Fibroblast of pulmonary artery (primary cell): ENCODE measurements at places on chromosomes 12 and 14.
A peak's percentile ranks its signal among the peaks of the same experiment; 100 is the strongest.

- DNase-seq = no peak
Measured at GRCh38 chr12:55849616-55850343, 7.0 kb upstream of the MMP19 start.

- no peak for DNase-seq
Measured at GRCh38 chr12:86196465-86196864, 59.7 kb downstream of the MGAT4C start.

- DNase-seq = no peak
Measured at GRCh38 chr12:94749890-94750289, 99.5 kb upstream of the TMCC3 start.

GRCh38 chr14:77574446-77575115 lies 41.9 kb downstream of the SPTLC2 start:
- no peak for DNase-seq

DNA sequence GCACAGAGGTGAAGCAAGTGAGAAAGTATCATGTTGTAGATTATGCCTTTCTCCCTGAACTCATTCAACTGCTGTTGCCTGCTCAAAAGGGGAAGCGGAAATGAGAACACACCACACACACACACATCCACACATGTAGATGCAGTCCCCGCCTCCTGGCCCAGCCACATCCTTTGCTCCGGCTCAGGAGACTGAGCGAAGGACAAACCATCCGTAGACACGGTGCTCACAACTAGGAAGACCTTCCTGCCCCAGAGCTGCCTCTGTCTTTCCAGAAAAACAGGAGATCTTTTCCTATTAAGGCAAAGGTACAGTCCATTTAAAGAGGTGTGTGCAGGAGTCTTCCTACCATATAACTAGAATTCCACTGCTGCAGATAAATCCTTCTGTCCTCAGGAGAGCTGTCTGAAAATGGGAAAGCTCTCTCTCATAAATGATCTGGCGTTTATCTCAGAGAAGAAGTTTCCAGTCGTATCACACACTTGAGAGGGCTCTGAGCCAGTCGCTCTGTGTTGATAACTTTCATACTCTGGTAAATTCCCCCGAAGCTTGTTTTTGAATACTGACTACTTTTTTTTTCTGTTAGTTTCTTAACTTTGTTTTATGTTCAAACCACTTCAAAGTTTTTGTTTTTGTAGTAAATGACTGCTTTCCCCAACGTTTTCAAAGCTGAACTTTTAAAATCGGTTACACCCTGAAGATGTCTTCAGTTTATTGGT lies at the start of gene TESPA1:
TSS of gene TESPA1 (minus strand) at position 105 of the 719 bp plus-strand sequence. CDS start 10,200 bp downstream, outside the sequence.
- DNase-seq = no peak

GRCh38 chr14:77059276-77059915 lies 30.9 kb upstream of the IRF2BPL start:
- DNase-seq = peak; percentile 89

DNA sequence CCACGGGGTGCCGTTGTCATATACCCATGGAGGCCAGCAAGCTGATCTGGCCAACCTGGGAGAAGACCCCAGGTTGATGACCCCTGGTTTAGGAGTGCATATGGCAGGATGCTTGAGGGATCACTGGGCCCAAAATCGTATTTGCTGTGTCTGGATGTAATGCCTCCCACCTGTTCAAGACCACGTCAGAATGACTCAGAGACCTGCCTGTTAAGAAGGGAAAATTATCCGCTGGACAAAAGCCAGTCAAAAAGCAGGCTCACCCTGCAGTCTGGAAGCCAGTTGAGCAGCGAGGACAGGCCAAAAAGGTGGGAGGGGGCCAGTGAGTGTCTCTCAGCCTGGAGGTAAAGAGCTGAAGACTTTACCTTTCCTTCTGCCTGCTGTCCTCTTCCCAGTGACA lies 449.2 kb downstream of the DPF3 start:
- DNase-seq = no peak

DNA sequence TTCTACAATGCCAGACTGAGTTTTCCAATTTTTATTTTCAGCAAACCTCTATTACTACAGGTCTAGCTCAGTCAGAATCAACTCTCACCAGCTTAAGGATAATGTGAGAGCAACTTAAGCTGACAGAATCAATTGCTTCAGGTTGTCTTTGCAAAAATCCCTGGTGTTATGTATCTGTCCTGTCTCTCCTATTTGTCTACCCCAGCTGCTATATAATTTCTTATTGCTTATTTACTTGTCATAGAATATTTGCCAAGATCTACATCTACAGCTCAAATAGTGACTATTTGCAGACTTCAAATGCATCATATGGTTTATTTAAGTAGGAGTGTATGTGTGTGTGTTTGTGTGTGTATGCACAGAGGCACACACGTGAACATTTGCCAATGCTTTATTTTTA lies 54.1 kb downstream of the FOXG1 start:
- DNase-seq = no peak

- no peak for DNase-seq
Measured at GRCh38 chr12:100672075-100672592, 98.7 kb downstream of the GAS2L3 start.

GRCh38 chr12:18899678-18900317 lies 161.9 kb downstream of the CAPZA3 start:
- DNase-seq = peak; percentile 48

DNA sequence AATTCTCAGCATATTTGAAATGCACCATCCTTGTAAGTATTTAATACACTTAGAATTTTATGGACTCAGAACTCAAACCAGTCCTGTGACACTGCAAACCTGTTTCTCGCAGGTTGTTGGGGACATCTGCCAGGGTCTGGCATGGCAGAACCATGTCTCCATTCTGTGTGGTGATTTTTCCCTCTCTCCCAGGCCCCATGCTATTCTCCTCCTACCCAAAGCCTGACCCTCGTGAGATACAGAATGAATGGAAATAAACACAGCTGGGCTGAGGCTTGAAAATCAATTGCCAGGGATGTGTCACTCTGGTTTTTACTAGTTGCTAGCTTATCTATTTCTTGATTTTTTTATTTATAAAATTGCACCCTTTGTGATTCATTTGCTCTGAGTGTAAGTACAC lies 19.8 kb downstream of the TPH2 start:
- DNase-seq = no peak

DNA sequence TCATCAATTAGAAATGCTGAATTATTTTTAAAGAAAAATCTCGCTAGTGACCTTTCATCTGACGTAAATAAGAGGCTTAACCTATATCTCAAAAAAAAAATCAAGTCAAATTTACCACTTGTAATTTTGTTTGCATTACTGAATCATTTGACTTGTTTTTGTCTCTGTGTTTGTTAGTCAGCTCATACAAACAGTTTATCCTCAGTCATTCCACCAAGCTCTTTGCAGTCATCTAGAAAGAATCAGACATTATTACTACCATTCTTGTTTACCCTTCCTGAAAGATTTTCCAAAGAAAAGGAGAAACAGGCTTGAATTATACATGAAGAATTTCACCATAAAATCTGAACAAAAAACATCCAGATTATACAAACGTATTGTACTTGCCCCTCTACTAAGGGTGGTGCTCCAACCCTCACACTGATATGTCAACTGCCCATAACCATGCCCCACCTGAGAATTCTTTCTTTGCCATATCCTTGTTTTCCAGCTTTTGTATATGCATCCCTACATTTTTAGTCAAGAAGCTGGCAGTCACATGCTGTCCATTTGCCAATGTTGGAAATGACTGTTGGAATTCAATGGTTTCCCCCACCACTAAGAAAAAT lies 257.2 kb downstream of the PAWR start:
- no peak for DNase-seq

- DNase-seq = no peak
Measured at GRCh38 chr14:99384450-99385417, 95.9 kb downstream of the SETD3 start.

DNA sequence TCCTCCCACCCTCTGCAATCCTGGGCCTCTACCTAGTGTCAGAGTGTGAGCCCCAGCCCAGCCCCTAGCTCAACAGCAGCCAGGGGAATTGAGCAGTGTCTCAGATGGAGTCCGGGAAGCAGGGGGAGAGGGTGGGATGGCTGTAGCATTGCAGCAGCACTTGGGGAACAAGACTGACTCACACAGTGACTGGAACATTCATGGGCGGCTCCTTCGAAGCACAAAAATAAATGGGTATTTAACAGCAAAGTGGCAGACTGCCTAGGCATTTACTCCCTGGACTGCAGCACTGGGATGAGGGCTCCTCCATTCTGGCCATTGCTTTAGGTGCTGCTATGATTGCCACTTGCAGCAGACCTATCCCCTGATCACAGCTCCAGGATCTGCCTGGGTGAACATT lies 46.0 kb upstream of the STK38L start:
- peak; percentile 71 for DNase-seq

DNA sequence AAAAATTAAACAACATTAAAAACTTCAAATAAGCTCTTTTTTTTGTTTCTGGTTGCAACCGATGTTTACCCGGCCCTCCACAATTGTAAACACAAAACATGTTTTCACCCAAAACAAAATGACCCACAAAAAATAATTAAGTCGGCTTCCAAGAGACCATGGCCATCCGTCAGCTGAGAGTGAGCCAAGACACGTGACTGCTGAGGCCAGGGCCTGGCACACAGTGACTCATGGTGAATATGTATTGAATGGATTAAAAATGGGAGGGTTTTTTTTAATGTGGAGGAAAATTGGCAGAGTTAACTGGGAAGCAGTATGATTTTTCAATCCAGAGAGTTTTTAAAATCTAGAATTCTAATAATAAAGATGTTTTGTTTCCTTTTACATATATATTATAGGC lies 13.8 kb upstream of the CPNE8 start:
- no peak for DNase-seq

GRCh38 chr14:60252630-60253029 lies 3.6 kb downstream of the PPM1A start:
- no peak for DNase-seq

DNA sequence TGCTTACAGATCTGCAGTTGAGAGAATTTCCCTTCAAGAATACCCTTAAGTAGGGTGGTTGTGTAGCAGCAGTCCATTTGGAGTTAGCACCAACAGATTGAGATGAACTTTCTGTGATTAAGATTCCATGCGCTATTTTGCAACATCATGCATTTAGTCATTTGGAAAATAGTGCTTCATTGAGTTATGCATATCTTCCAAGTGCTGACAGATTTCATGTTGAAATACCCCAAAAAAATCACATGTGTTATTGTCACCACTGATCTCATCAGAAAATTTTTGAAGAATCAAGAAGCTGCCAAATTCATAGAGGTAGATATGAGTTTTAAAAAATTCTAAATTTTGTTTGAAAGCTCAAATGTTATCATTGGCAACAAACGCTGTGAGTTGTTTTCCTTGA lies 35.5 kb upstream of the OSBPL8 start:
- DNase-seq = peak; percentile 51

DNA sequence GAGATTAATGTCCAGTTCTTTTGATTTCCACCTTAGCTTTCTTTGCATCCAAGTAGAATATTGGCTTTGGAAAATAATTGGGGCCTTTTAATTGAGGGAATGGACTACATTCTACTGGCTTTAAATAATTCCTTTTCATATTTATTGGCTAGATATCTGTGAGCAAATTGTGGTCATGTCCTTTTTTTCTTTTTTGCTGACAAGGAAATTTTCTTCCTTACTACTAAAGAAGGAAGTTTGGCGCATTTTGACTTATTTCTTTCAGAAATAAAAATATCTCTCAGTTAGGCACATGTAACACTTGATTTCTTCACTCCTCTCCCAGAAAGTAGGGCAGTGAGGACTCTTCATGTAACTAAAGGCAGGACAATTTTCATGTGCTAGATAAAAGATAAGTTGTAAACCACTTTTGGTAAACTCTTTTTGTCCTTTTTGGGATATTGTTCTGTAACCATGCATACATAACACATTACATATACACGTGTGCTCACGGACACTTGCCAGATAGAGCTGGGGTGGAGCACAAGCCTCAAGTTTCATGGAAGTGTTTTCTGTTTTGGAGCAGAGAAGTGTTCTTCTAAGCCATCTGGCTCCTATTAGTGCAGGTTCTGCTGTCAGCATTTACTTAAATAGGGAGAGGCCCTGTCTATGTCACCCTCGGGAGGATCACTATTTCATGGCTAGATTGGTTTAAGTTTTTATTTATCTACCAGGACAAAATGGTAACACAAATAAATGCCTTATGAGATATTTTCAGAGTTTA lies 85.1 kb upstream of the LRIG3 start:
- DNase-seq = peak; percentile 4

DNA sequence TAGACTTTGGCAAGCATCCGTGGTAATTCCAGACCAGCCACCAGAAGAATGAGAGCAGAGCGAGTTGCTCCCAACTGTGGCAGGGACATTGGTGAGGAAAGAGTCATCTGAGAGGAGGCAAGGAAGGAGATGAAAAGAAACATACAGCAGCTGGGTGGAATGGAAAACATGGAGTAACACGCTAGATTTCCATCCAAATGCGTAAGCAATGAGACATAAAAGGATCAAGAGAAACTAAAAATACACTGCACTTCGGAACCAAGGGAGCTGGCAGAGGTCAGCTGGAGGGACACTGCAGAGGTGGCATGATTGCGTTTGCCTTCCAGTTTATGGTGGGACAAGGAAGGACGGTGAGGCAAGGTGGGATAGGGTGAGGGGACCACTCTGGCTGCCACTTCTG lies 82.9 kb downstream of the DDX51 start:
- no peak for DNase-seq

DNA sequence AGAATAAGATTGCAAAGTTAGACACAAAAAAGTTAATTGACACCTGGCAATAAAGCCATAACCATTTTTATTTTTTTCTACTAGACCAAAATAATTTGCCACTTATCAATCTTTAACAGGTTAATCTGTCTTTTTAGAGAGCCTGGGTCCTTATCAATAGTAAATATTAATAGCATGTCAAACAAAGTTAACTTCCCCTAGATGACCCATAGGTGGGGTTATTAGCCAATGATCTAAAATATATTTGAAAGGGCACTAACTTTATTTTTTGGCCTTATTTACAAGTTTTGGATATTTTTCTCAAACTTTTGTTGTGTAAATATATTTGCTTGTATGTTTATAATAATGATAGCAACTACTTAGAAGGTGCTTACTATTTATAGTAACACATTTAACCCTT lies 3.9 kb downstream of the ANKRD33 start:
- peak; percentile 53 for DNase-seq

DNA sequence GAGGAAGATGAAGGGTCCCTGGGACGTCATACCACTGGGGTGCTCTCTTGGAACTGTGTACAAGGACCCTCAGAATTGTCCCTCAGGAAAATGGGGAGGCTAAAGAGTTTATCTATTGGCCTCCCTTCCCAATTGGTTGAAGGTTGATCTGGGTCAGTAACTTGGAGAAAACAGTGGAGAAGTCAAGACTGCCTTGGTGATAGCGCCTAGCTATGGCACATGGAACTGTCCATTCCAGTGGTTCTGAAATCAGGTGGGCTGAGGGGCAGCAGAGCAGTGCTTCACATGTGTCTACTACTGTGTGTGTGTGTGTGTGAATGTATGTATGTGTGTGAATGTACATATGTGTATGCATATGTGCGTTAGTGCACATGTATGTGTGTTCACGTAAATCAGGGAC lies 316.1 kb downstream of the AACS start:
- no peak for DNase-seq

- no peak for DNase-seq
Measured at GRCh38 chr12:1691123-1692007, 495 bp downstream of the ADIPOR2 start.

GRCh38 chr12:63929426-63929825 lies 84.9 kb downstream of the SRGAP1 start:
- DNase-seq = no peak

GRCh38 chr12:131327521-131328488 lies 374.1 kb downstream of the ADGRD1 start:
- no peak for DNase-seq
